A549 treated with Mapracorat at 1 μM for 4 hours (cell line): ENCODE measurements at places on chromosomes 11 and 22. TPM values are rescaled to one million over a fixed set of nuclear protein-coding genes. Genes with fewer than 3 reads are reported as not detected.

The SYT13 gene
- 5.8 to 6.6 TPM (median 5.9 TPM) in 5 replicates for total RNA-seq

The RAB38 gene
- 0.77 to 1.0 TPM (median 0.91 TPM) in 5 replicates for total RNA-seq

The GCAT gene
- 2.7 to 3.8 TPM (median 3.0 TPM) in 5 replicates for total RNA-seq

The CDC42BPG gene
- total RNA-seq, result 0.93 to 2.0 TPM (median 1.5 TPM) in 5 replicates

The OLFML1 gene
- total RNA-seq, result 0.08 TPM in 1 of 5 replicates, not detected in the others

The OVCH2 gene
- not detected in 5 replicates for total RNA-seq

The FAT3 gene
- total RNA-seq, result 0.19 to 0.62 TPM (median 0.26 TPM) in 5 replicates

The YWHAH gene
- total RNA-seq, result 134 to 147 TPM (median 143 TPM) in 5 replicates

The MYEOV gene
- 101 to 124 TPM (median 121 TPM) in 5 replicates for total RNA-seq

The CBLIF gene
- not detected in 5 replicates for total RNA-seq

The TRPM5 gene
- not detected in 5 replicates for total RNA-seq

The ZNF195 gene
- 18.6 to 24.2 TPM (median 19.4 TPM) in 5 replicates for total RNA-seq

The GALNT18 gene
- 23.6 to 32.1 TPM (median 26.3 TPM) in 5 replicates for total RNA-seq

The CHKA gene
- total RNA-seq, result 31.4 to 37.8 TPM (median 36.2 TPM) in 5 replicates

The C2CD3 gene
- 16.3 to 18.1 TPM (median 16.9 TPM) in 5 replicates for total RNA-seq

The CBY1 gene
- 13.9 to 15.6 TPM (median 14.4 TPM) in 5 replicates for total RNA-seq

The SELENOM gene
- total RNA-seq, result 55.2 to 75.8 TPM (median 69.0 TPM) in 5 replicates

The BRSK2 gene
- total RNA-seq, result 4.5 to 7.8 TPM (median 6.3 TPM) in 5 replicates
